Osteocyte (in vitro differentiated cells): ENCODE measurements at places on chromosomes 6 and 20. TPM values are rescaled to one million over a fixed set of nuclear protein-coding genes. Genes with fewer than 3 reads are reported as not detected.

DNA sequence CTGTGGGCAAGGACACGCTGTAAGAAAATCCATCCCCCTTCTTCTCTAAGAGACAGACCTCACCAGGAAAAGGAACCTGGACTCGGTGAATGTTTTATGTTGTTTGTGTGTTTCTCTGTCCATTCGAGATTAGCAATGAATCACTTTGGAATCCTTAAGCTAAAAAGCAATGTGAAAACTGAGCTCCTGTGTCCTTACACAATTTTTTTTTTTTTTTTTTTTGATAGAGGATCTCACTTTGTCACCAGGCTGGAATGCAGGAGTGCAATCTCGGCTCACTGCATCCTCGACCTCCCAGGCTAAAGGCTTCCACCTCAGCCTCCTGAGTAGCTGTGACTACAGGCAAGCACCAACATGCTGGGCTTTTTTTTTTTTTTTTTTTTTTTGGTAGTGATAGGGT is 32.1 kb downstream of the BFSP1 start:
- peak; percentile 13 for DNase-seq

DNA sequence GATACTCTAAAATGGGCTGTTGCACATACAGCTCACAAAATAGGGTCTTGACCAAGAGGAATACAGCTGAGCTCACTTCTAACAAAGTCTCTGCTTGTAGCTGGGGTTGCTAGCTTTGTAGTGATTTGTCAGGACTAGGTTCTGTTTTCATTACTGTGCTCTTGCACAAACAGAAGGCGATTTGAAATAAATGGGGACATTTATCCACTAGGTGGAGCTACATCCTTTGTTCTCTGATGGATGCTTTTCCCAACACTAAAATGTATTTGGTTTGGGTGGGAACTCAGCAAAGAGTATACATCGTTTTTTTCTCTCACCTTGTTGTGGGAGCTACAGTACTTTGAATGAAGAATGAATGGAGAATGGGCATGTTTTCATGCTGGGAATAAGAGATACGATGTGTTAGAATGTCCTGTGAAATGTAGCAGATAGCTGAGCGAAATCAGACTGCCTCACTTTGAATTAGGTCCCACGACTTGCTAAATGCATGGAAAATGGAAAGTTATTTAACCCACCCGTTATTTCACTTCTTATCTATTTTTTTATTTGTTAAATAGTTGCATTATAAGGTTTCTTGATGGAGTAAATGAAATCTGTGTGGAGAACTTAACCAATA is 494.7 kb upstream of the MAP3K7 start:
- no peak for DNase-seq

DNA sequence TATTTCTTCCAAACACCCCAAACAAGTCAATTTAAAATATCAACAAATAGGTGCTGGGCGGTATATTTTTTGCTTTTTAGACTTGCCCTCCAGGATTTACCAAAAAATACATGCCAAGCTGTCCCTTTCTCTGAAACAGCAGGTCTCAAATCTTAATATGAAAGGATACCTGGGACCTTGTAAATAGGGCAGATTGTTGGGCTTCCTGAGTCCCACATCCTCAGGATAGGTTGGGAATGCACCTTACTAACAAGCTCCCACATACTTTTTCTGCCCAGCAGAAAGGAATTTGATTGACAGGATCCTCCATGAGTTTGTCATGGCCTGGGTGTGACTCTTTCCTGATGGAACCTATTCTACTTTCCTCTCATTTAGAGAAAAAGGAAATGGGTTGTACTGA is 4.9 kb upstream of the SLC24A3 start:
- no peak for DNase-seq

The B3GAT2 gene
- not detected in 2 replicates for total RNA-seq

DNA sequence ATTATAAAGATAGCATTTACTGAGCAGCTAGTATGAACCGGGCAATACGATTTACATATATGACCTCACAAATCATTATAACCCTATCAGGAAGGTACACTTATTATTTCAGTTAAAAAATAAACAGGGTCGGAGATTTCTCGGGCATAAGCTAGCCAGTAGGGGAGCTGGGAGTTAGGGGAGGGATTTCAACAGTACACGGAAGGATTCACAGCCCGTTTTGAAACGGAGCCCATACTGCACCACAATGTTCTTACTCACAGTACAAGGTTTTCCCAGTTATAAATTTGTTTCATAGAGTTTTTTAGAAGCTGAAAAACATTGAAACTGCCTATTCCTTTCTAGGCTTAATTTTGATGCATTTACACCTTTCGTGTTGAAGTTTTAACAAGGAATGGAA is 607.1 kb downstream of the HDGFL1 start:
- no peak for DNase-seq

The FAM217A gene
- not detected in 2 replicates for total RNA-seq

The STX11 gene
- total RNA-seq = 0.86 and 1.6 TPM in 2 replicates

GRCh38 chr20:33704197-33704924 is 15.7 kb downstream of the PXMP4 start:
- DNase-seq = no peak

The CRYBG1 gene
- total RNA-seq = 2.3 and 2.4 TPM in 2 replicates

- no peak for DNase-seq
These were observed 63.0 kb downstream of the MYB start for GRCh38 chr6:135243871-135244796.
